ENCODE measurements at places on chromosomes 6 and 20.
A peak's percentile ranks its signal among the peaks of the same experiment; 100 is the strongest.

GRCh38 chr6:73964241-73964854 is 268.3 kb downstream of the CD109 start:
- no peak for DNase-seq

- DNase-seq, result no peak
Observed at GRCh38 chr20:313948-314347, 11.4 kb upstream of the SOX12 start.

GRCh38 chr6:29758761-29759160 is 35.5 kb downstream of the HLA-F start:
- DNase-seq, result no peak

- no peak for DNase-seq
Observed at GRCh38 chr20:62133864-62134263, 9.3 kb downstream of the PSMA7 start.

- DNase-seq, result no peak
Observed at GRCh38 chr6:1841136-1841535, 231.4 kb downstream of the FOXC1 start.

GRCh38 chr20:10626896-10627295 is 46.9 kb downstream of the JAG1 start:
- DNase-seq, result no peak

- DNase-seq, result no peak
Observed at GRCh38 chr6:14817074-14817473, 428.8 kb upstream of the JARID2 start.

- DNase-seq, result no peak
Observed at GRCh38 chr6:111503660-111504059, 20.6 kb upstream of the REV3L start.

- no peak for DNase-seq
Observed at GRCh38 chr20:23438661-23439060, 824 bp upstream of the CSTL1 start.

- no peak for DNase-seq
Observed at GRCh38 chr6:43833223-43833995, 63.4 kb downstream of the VEGFA start.

GRCh38 chr6:13395272-13396237 is 67.2 kb upstream of the TBC1D7 start:
- no peak for DNase-seq

DNA sequence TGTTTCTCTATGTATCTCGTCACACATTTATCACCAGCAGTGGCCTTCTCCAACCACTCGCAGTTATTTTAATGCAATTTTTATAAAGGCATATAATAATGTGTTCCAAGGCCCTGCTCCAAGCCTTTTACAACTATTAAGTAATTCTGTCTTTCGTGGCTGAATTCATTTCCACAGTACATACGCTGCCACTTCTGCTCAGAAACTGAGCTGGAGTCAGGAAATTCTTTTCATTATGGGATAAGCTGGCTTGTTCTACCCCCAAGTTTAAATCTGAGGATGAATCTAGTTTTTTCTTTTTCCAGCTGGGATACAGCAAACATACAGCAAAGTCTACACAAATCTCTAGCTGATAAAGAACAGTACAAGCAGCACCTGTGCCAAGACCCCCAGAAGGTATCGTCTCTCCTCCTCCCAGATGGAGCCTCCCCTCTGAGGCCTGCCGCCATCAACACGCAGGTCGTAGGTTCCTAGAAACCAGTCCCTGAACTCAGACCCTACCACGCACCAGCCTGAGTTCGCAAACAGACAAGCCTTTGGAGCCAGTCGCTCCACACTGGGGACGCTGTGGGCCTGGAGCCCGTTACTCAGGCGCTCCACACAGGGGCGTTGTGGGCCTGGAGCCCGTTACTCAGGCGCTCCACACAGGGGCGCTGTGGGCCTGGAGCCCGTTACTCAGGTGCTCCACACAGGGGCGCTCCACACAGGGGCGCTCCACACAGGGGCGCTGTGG is 263.5 kb downstream of the THBS2 start:
- DNase-seq, result no peak

- DNase-seq, result no peak
Observed at GRCh38 chr6:90401933-90402830, 105.5 kb upstream of the BACH2 start.

GRCh38 chr20:9508240-9508661 is 6.1 kb upstream of the LAMP5 start:
- DNase-seq, result no peak

DNA sequence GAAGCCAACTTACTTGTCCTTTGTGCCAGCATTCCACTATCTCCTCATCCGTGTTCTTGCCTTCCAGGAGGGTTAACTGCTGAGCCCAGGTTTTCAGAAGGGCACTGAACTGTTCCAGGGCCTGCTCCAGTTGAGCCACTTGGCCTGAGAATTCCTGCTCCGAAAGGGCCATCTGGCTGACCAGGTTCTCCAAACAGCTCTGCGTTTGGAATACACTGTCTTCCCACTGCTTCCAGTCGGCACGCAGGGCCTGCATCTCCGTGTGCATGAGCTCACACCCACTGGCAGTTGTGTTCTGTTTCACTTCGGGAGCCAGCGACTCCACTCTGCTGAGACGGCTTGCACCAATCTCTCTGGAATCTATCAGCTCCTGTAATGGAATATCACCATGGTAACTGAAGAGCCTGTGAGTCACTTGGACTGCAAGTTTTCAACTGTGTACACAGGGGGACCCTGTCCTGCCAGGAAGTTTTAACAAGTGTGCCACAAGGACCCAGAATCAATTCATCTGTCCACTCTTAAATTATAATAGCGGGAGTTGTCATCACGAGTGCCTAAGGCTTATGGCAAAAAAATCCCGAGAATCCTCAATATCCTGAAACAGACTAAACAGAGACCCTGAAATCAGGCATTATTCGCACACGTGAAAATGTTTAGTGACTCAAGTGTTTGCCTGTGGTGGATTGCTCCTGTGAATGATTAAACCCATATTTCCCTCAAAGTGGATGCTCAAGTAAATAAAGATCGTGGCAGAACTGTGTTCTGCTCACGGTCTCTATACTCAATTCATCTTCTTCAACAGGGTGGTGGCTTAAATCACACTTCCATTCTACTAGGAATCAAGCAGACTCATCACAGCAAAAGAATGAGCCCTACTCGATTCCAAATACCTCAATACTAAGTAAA is 255.9 kb downstream of the SYNE1 start:
- no peak for DNase-seq

DNA sequence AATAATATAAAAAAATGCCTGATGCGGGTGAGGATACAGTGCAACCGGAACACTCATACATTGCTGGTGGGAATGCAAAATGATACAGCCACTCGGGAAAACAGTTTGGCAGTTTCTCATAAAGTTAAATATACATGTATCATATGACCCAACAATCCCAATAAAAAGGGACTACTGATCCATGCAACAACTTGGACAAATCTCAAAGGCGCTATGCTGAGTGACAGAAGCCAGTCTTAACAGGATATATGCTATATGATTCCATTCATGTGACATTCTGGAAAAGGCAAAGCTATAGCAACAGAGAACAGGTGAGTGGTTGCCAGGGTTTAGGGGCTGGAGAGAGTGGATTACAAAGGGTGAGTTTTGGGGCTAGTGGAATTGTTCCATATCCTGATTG is 170.2 kb upstream of the MLN start:
- DNase-seq, result no peak

DNA sequence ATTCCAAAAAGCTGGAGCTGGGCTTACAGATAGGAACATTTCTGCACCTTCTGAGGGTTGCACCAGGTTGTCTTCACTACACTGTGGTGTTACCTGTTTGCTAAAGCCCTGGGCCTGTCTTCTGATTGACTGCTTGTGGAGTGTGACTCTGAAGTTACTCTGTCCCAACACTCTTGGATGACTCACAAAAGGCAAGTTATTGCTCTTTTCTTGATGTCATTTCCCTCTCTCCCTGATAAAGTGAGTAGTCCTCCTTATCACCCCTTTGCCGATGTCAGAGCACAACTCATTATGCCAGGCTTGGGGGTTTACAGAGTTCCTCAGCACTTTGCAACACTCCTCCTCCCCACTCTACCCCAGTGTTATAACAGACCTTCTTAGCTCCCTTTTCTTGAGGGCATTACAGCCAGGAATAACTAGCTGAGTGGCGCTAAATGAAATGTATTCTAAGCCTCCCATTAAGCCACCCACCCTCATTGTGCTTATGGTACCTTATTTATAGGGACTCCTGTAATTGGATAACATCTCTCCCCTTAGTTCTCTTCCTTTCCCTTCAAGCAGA is 36.1 kb upstream of the NKX2-4 start:
- DNase-seq, result no peak

DNA sequence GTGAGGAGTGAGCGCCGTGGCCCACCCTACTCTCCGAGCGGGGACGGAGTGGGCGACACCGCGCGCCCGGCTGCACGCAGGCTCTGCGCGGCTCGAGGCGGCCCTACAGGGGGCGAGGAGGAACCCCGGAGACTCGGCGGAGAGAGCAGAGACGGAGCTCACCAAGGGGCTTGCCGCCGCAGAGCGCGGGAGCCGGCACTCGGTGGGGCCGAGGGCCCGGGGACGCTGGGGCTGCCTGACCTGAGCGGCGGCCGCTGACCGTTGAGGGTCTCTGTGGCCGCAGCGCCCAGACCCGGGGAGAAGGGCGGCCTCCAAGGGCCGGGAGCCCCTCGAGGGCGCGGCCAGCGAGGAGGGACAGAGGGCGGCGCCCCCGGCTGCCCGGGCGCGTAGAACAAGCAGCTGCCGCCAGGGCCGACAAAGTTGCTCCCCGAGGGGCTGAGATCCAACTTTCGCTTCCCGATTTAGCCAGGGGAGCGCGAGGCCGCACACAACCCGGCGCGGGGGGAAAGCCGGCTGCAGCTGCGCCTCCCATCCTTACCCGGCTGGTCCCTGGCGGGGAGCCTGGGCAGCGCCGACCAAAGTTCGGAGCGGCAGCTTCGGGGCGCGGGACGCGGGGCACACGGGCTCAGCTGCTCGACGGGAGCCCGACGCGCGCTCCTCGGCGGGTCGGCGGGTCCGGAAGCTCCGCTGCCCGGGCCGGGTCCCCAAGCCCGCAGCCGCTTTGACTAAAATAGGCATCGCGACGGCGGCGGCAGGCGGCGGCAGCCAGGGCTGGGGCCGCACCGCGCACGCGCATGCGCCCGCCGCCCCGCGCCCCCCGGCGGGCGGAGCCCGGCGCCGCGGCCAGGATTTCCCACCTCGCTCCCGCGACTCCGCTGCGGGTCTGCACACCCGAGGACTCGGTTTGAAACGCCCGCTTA is 43.1 kb downstream of the POPDC3 start:
- DNase-seq, result peak; percentile 6

DNA sequence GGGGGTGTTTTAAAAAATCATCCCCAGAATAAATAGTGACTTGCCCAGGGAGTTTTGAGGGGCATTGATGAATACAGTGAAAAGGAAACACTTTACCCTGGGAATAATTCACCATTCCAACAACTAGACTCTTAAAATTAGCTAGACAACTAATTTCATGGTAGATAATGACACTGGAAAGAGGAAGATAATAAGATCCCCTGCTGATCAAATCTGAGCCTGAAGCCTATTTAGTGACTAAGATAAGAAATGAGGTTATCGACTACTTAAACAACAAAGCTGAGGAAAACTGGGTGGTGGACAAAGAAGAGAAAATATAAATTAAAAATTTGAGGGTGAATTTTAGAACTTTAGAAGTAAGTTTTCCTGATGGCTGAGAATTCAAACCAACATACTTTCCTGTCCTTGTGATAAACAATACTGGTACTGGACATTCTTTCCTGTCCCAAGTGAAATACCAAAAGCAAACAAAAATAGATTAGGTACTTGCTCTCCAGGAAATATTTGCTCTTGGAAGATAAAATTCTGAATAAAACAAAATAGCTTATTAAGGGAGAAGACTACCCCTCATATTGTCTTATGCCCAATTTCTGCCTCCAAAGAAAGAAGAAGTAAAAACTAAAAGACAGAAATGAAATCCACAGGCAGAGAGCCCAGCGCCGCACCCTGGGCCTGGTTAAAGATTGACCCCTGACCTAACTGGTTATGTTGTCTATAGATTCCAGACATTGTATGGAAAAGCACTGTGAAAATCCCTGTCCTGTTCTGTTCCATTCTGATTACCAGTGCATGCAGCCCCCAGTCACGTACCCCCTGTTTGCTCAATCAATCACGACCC is 64.0 kb upstream of the ADGRF4 start:
- DNase-seq, result no peak

DNA sequence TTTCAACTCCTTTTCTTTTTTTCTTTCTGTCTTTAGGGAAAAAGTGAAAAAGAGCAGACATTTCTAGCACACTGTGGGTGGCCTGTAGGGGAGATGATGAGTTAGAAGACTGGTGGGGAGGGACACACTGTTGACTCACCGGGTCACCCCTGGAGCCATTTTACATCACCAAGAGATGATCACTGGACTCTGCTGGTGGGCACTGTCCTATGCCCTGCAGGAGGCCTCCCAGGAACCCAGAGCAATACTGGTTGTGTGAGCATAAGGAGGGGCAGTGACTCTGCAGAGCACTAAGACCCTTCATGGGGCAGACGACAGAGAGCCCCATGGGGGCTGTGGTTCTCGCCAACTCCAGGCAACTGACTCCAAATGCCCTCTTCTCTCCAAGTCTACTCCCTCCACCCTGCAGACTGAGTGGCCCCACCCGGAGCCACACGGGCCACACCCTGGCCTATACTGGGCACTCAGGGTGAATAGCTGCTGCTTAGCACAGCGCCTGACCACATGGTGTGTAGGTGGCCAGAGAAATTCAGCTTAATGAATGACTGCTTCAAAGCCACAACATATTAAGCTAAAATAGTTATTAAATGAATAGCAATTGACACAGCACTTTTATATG is 177.5 kb downstream of the CDC5L start:
- DNase-seq, result no peak

GRCh38 chr6:23243854-23244253 is 674.5 kb downstream of the HDGFL1 start:
- DNase-seq, result no peak

DNA sequence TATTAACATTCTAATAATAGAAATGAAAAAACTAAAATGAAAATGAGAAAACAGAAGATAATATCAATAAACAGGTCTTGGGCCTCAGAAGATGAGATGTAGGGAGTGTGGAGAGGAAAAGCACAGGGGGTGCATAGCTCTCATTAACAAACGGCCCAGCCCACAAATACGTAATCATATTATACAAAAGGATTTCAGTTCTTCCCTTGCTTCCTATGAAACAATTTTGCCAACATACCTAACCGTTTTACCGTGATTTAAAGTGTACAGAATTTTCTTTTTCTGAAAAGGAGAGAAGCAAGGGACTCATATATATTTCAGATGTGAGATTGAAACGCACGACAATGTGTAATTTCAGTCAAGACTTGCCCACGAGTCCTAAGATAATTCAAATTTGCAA is 136.0 kb downstream of the HFE start:
- no peak for DNase-seq

- DNase-seq, result no peak
Observed at GRCh38 chr6:16236631-16237199, 1.7 kb upstream of the GMPR start.

DNA sequence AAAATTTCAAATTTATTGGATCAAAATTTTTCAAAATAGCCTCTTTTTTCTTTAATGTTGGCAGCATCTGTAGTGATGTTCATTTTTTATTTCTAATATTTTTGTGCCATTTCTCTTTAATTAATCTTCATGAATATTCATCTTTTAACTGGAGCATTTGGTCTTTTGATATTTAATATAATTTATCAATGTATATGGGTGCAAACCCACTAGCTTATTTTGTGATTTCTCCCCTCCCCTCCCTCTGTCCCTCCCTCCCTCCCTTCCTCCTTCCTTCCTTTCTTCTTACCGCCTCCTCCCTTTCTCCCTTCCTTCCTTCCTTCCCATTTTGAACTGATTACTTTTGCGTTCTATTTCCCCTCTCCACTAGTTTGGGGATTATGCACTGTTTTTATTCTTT is 49.2 kb downstream of the TGM2 start:
- DNase-seq, result no peak

- DNase-seq, result no peak
Observed at GRCh38 chr6:163345931-163346330, 68.6 kb upstream of the QKI start.

All from stimulated activated CD4-positive, alpha-beta T cell treated with anti-CD3 and anti-CD28 coated beads, Interleukin-12 subunit alpha, Interleukin-12 subunit beta, amount 100 ng/mL, for 24 hours (primary cell).